Activated CD4-positive, alpha-beta memory T cell treated with anti-CD3 and anti-CD28 coated beads, Interleukin-2, amount 10 ng/mL, durations not matched to agents 7 days and 5 days (primary cell): ENCODE measurements at places on chromosomes 5 and 9. TPM values are rescaled to one million over a fixed set of nuclear protein-coding genes. Genes with fewer than 3 reads are reported as not detected.

Gene CDHR2
- total RNA-seq = 2.3 TPM

Gene CDKN2B
- total RNA-seq = 2.5 TPM

Gene ROPN1L
- total RNA-seq = 5.5 TPM

Gene FAM78A
- 86.5 TPM for total RNA-seq

Gene CA9
- 1.2 TPM for total RNA-seq

Gene CDKN2B-AS1
- 2.6 TPM for total RNA-seq

Gene ARHGEF28
- total RNA-seq = not detected

Gene SVEP1
- not detected for total RNA-seq
